Activated naive CD4-positive, alpha-beta T cell treated with anti-CD3 and anti-CD28 coated beads for 36 hours (primary cell): ENCODE measurements at places on chromosomes 1 and 21.
A peak's percentile ranks its signal among the peaks of the same experiment; 100 is the strongest.

GRCh38 chr1:56113679-56114078 is 465.7 kb downstream of the PLPP3 start:
- no peak for DNase-seq

DNA sequence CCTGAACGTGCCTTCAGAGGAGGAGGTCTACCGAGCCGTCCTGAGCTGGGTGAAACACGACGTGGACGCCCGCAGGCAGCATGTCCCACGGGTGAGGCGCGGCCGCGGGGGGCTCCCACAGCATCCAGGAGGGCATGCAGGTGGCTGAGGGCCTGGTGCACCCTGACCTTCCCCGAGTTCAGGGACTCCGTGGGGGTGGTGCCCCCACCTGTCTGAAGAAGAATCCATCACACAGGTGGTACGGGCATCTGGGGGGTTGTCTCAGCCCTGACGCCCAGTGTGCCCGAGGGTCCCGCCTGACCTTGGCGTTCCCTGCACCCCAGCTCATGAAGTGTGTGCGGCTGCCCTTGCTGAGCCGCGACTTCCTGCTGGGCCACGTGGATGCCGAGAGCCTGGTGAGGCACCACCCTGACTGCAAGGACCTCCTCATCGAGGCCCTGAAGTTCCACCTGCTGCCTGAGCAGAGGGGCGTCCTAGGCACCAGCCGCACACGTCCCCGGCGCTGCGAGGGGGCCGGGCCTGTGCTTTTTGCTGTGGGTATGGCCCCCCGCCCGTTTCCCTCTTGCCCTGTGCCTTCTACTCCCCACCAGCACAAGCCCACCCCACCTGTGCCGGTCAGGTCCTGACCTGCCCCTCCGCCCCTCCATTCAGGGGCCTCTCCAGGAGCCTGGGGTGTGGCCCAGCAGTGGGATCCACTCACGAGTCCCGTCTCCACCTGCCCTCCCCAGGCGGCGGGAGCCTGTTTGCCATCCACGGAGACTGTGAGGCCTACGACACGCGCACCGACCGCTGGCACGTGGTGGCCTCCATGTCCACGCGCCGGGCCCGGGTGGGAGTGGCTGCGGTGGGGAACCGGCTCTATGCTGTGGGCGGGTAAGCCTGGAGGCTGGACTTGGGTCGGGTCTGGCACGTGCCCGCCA is 2.3 kb downstream of the KLHL17 start:
- no peak for DNase-seq

DNA sequence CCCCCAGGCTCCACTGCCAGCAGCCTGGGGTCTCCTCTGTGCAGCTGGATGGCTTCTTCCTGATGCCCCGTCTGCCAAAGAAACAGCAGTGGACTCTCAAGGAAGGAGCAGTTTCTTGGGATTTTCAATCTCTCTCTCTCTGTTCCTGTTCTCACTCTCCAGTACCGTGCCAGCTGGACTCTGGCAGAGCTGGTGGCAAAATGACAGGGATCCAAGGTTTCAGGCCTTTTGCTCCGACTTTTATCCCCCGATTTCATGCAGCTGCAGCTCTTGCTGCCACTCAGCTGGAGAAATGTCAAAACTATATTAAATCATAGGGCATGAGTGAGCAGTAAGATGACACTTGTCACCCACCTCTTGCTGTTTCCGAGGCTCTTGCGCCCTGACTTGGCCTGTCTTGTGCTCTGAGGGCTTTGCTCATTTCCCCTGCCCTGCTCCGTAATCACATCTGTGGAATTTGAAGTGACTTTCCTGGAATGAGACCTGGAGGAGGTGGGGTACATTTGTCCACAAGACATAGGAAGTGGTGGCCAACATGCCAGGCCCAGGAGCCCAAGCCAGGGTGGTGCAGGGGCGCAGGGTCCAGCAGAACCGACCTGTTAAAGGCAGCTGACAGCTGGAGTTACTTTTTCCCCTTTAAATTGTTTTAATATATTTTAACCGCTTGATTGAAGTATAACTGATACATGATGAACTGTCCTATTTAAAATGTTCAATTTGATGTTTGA is 576.2 kb downstream of the PTPRU start:
- no peak for DNase-seq

DNA sequence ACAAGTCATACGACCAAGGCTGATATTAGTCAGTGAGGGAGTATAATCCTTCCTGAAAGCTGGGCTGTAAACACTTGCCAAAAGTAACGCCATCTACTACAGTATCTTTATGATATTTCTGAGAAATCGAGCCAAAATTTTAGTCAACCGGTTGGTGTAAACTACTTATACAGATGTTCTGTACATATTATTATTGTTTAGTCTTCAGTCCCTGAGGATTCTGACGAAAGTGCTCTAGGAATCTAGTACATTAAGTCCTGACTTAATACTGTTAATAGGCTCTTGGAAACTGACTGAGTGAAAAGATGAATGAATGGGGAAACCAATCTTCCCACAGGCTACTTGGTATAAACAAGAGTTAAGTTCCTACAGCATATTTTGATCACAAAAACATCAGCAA is 274.3 kb downstream of the USP25 start:
- no peak for DNase-seq

- DNase-seq: no peak
These were observed 115.7 kb upstream of the HIVEP3 start for GRCh38 chr1:42034426-42034825.

GRCh38 chr1:236280438-236281197 is 1.1 kb downstream of the ERO1B start:
- DNase-seq: peak; percentile 29

- DNase-seq: peak; percentile 34
These were observed 19.8 kb downstream of the PRPF38A start for GRCh38 chr1:52424231-52424636.
